ENCODE measurements at places on chromosomes 4 and X.

DNA sequence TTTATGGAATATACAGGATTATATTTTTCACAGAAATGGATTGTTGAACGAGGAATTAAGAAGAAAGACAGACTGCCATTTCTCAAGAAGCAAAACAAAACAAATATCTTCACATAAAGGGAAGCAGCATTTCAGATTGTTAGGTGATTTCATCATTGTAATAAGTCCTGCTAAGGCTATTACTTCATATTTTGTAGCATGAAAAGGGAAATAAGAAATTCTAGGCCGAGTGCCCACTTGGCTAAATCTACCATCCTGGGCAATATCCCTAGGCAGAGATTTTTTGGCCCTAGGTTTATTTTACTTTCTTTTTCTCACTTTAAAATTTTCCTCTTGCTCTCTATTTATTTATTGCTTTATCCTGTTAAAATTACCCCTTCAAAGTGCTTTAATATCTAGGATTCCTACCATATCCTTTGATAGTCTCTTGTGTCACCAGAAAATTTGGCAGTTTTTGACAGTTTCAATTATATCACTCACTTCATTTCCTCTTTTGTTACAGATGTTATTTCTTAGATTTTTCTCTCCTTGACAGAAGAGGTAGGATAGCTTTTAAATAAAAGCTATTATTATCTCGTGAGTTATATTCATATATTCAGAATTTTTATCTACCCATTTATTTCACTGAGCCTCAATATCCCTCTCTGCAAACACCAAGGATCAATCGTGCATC, 142.3 kb downstream of the PDGFC start:
- DNase-seq: no peak

GRCh38 chrX:115378471-115378870, 89.0 kb downstream of the LUZP4 start:
- no peak for DNase-seq

- no peak for DNase-seq
These were observed 41.7 kb downstream of the CNGA2 start for GRCh38 chrX:151776181-151776731.

DNA sequence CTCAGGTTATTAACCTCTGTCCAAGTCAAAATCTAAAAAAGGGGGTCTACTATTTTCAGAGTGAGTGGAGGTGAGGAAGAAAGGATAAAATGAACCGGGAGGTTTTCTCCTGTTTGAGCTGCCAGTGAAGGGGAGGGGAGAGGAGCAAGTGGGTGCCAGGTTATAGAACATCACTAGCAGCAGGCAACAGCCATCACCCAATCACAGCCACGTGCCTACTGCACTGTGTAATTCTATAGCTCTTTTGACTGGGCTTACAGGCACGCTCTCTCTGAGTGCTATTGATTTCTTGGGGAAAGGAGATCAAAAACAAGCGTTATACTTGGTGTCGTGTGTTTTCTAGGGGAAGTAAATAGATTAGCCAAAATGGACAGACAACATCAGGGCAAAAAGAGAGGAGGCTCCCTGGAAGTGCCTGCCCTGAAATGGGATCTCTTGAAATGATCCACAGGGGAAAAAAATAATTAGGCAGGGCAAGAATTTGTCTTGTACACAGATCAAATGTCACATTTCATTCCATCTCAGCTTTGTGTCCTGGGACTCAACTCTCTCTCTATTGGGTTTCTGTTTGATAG, 300.5 kb upstream of the LCORL start:
- no peak for DNase-seq

DNA sequence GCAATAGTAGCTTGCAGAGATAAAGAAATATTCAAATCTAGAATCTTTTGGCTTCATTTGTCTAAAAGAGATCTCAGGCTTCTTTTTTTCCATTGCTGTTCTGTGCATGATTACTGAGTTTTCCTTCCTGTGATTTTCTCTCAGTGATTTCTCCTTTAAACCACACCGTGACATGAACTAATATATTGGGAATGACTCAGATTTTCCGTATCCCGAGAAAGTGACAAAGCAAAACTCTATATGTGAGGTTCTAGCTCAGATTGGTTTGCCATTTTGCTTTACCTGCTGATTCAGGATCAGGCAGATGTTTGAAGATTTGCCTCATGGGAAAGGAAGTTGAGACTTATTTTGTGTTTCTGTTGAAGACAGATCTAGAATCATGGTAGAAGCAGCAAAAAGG, 59.4 kb downstream of the MTHFD2L start:
- DNase-seq: no peak
